ENCODE measurements at places on chromosomes 3 and 15.

DNA sequence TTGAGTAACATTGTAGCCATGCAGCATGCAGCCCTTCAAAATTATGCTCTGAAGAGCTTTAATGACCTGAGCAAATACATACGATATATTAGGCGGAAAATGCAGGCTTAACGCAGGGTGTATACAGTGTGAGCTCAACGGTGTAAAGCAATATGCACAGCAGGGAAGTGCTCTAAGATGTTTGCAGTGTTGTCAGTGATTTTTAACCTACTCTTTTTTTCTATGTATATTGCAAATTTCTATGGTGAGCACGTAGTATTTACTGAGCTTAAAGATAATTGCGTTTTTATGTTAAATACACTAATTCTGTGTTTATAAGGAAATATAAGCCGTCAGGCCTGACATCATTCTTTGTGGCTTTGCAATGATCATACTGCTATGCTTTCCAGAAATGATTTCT is 42.1 kb downstream of the DGKG start:
- DNase-seq, result no peak

GRCh38 chr3:190621927-190622326 is 108.0 kb downstream of the IL1RAP start:
- DNase-seq, result peak; percentile 84

DNA sequence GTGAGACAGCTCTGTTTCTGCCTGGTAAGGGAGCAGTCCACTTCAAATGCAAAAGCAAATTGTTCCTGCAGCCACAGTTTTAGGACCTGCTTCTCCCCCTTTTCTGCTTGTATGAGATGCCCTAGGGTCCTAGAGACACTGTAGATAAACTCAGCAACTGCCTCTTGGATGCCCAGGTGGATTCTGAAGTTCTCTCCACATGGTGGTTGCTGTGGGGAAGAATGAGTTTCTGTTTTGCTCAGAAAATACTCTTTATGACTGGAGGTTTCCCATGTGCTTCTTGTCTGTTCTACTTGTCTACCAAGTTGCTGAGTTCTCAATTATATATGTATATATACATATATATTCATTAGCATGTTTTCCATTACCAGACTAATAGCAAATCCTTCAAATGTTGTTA is 5.6 kb upstream of the ZNF80 start:
- DNase-seq, result no peak

DNA sequence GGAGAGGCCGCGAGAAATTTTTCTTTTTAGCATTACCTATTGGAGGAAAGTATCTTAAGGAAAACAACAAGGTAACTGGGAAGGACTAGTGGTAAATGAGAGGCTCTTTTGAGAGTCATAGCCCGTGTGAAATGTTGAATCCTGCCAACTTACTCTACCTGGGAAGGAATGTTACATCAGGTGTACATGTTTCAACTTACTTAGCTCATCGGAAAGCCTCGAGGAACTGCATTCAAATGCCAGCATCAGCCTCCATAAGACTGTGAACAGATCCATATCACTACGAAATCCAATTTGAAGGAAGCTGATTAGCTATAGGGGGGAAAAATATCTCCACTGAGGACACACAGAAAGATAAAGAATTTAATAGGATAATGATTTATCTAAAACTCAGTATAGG is 72.3 kb upstream of the PDZRN3 start:
- DNase-seq, result no peak

DNA sequence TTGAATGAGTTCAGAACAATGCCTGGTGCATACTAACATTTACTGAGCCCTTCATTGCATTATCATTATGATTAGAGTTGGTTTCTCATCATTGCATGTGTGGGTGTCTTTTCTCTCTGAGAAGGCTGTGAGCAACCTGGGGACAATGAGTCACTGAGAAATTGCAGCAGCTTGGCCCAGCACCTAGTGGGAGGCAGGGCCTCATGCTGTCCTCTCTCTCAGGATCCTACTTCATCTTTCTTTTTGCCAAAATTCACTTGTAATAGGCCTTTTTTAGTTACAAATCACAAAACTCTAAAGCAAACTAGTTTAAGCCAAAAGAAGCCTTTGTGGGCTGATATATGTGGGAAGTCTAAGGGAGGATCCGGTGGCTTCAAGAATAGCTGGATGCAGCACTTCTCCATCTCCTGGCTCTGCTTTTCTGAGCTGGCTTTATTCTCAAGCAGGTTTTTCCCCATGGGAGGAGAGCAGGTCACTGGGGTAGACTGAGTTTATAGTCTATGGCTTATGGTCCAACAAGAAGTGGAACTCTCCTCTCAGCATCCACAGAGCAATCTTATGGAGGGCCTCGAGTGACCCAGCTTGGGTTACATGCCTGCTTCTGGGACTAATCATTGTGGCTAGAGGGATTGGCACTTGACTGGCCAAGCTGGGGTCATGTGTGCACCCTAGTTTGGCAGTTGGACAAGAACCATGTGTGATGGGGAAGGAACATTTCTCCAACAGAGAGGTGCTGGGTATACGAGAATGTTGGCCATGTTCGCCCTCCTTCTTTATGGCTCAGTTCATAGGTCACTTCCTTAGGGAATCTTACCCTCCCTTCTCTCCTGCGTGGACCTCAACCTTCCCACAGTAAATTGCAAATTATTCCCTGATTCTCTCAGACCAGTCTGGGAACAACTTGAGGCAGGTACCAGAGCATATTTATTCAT is 8.7 kb upstream of the CAMK1 start:
- DNase-seq, result peak; percentile 87

GRCh38 chr3:150114873-150115540 is 144.3 kb upstream of the PFN2 start:
- DNase-seq, result no peak

- no peak for DNase-seq
Measured at GRCh38 chr15:63324770-63325169, 47.4 kb downstream of the APH1B start.

DNA sequence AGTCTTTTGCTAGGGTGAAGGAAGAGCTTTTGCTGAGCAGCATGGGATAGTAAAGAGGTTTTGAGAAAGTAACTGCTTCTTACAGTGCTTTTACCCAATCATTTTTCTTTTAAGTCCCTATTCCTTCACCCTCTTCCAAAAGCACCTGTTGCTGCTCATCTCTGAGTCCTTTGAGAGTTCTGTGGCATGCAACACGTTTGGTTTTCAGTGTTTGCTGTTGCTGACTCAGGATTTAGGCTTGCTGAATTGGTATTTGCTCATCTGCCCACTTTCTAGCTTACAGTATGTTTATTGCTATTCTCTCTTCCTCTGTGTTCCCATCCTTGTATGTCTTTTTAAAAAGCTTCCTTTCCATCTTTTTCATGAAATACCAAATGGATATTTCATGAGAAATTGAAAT is 55.9 kb upstream of the THRB start:
- no peak for DNase-seq

- DNase-seq, result no peak
Measured at GRCh38 chr3:45759851-45760250, 36.5 kb downstream of the SLC6A20 start.

GRCh38 chr15:39728845-39729244 is 53.8 kb downstream of the FSIP1 start:
- DNase-seq, result no peak

GRCh38 chr3:20099060-20099459 is 58.8 kb downstream of the KAT2B start:
- DNase-seq, result no peak

DNA sequence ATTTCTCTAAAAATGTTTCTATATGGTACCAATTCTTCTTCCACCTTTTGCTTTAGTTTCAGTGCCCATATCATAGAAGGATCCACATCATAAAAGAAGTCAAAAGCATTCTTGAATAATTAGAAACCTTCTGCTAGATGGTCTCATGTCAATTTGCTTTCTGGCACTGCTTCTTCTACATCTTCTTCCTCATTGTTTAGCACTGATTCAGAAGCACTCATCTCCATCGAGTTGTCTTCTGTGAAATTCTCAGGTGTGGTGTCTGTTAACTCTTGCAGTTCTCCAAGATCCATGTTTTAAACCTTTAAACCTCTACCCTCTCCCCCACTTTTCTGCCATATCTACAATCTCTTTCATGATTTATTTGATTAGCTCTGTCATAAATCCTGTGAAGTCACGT is 154.8 kb downstream of the WDR76 start:
- DNase-seq, result no peak

DNA sequence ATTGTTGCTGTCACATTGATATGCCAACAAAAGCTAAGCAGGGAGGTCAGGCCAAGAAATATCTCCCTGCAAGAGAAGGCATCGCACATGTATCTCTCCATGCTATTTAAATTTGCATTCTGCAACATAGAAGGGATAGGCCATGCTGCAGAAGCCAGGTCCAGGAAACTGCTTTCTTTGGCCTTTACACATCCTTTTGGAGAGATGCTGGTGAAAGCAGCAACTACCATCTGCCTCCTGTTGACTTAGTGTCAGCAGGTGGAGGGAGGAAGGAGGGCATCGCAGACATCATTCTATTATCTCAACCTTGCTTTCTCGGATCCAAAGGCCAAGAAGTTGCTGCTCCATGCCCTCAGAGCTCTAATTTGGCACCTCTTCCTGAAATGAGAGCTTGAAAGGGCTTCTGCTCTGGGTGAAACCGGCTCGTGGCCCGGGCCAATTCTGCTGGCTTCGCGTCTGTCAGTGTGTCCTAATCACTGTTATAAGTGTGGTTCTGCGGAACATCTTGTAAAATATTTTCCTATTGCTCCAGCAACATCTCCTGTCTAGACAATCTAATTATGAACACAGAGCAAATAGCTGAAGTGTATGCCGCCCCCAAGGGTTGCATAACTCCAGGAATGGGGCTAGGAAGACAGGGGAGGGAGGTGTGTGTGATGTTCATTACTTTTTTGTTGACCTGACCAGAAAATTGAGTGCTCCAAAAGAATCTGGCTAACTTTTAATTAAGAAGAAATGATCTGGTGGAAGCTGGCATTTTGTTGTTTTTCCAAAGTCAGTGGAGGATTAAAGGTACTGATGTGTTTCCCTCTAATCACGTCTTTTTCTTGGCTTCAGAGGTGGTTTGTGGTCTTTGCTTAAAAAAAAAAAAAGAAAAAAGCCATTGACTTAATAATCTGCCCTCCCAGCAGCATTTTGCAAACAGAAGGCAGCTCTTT is 89.1 kb downstream of the TPRG1 start:
- no peak for DNase-seq

GRCh38 chr15:81312790-81313543 is 11.0 kb downstream of the STARD5 start:
- DNase-seq, result peak; percentile 98

DNA sequence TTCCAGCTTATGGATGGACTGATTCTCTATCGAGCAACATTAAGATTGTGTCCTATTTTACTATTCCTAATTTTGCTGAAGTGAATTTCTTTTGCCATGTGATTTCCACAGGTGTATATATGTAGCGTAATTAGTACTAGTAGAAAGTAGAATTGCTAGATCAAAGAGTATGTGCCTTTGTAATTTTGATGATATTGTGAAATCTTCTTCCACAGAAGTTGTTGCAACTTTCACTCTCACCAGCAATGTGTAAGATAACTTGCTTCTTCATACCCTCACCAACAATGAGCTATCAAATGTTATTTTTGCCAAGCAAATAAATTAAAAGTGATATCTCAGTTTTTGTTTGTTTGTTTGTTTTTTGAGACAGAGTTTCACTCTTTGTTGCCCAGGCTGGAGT is 5.4 kb downstream of the PGBD4 start:
- no peak for DNase-seq

DNA sequence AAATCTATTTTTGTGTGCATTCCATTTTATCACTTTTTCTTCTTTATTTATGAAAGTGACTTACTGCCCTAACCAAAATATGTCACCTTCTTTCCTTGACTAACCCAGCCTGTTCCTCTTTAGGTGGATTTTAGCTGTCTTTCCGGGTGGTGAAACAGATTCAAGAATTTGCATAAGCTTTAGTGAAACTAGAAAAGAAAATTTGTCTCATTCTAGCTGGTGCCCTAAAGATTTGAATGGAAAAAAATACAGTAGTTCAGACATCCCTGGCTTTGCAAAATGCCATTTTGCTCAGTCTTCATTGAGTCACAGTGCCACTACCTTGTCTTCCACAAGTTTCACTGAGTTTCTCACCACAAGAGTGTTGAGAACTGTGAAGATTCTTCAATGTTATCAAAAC is 28.2 kb upstream of the CCDC50 start:
- peak; percentile 86 for DNase-seq

GRCh38 chr15:99408236-99409096 is 157.2 kb downstream of the LRRC28 start:
- no peak for DNase-seq
